ENCODE measurements at places on chromosomes 2 and 18.

DNA sequence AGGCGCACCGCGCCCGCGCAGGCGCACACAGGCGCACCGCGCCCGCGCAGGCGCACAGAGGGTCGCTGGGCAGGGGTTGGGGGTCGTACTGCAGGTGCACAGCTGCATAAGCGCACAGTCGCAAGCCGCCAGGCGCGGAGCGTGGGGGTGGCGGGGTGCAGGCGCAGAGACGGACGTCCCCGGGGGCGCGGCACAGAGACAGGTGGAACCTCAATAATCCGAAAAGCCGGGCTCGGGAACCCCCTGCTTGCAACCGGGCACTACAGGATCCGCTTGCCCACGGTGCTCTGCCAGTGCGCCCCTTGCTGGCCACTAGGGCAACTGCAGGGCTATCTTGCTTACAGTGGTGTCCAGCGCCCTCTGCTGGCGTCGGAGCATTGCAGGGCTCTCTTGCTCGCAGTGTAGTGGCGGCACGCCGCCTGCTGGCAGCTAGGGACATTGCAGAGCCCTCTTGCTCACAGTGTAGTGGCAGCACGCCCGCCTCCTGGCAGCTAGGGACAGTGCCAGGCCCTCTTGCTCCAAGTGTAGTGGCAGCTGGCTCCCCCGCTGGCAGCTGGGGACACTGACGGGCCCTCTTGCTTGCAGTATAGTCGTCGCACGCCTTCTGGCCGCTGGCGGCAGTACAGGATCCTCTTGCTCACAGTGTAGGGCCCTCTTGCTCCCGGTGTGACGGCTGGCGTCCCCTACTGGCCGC lies 34.9 kb downstream of the FAM110C start:
- DNase-seq: peak; percentile 2

GRCh38 chr2:82994151-82994550 lies 1464.9 kb downstream of the SUCLG1 start:
- DNase-seq: no peak

DNA sequence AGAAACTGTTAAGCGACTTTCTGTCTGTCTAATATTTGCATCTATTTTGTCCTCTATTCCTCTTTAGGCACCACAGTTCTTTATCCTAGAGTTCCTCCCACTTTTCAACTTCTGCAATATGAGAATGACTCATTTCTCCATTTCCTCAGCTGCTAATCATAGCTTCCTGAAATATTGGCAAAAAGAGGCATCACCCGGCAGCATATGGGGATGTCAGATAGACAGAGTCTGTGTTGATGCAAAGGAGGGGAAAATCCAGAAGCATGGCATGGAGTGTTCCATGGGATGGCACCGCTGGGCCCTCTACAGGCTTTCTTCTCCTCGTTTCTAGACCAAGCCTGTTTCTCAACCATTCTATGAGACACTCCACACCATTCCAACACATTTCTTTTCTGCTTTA lies 93.4 kb downstream of the DOCK10 start:
- peak; percentile 33 for DNase-seq

- peak; percentile 23 for DNase-seq
These were observed 4.2 kb upstream of the SP100 start for GRCh38 chr2:230411570-230412370.

DNA sequence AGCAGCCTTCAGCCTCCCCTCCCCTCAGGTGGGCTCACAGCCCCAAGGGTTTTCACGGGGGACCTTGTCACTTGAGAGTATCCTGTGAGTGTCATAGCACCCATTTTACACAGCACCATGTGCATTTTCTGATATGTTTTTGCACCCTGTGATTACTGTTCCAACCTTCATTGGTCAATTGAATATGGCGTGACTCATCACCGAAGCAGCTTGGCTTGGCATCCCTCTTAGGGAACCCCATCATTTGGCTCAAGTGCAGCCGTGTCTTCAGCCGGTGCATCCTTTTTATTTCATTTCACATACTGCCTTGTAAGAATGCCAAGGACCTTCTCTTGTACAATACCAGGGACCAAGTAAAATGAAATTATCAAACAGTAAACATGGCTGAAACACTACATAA lies 57.6 kb downstream of the NPAS2 start:
- DNase-seq: no peak

- no peak for DNase-seq
These were observed 178.1 kb downstream of the MIB1 start for GRCh38 chr18:21918693-21919092.

- DNase-seq: no peak
These were observed 33.3 kb downstream of the POLR1A start for GRCh38 chr2:86072271-86072858.

DNA sequence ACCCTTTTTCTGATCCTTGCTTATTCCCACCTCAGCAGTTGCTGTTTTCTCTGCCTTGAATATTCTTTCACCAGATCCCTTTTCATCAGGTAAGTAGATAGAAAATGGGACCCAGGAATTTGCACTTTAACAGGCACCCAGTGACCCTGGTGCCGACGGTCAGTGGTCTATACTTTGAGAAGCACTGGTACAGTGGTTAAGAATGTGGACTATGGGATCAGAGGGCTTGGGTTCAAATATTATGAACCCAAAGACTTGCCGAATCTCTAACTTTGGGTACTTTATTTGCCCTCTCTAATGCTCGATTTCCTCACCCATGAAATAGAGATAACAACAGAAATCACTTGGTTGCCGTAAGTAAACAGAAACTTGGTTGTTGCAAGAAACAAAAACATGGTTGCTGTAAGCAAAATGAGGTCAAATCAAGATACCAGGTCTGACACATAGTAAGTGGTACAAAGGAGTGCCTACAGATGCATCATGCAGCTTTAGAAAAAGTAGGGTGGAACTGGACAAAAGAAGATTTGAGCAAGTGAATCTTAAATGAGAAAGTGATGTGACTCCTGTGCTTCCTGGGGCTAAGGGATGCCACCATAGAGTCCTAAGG lies 69.5 kb upstream of the GLS start:
- DNase-seq: no peak

GRCh38 chr2:46876741-46877384 lies 38.7 kb downstream of the MCFD2 start:
- DNase-seq: peak; percentile 48

DNA sequence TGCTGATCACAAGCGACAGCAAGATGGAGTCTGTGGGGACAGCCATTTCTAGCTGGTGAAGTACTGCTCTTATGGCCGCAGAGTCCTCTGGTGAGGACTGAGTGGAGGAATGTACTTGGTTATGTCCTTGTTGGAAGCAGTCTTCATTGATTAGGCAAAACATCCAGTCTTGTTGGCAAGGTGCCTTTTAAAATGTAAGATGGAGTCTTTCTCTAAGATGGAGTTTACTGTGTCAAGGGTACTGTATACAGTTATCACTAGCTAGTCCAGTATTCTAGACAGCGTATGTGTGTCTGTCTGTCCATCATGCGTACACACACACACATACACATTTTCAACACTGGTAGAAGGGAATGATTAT lies 74.8 kb downstream of the NPAS2 start:
- DNase-seq: no peak

DNA sequence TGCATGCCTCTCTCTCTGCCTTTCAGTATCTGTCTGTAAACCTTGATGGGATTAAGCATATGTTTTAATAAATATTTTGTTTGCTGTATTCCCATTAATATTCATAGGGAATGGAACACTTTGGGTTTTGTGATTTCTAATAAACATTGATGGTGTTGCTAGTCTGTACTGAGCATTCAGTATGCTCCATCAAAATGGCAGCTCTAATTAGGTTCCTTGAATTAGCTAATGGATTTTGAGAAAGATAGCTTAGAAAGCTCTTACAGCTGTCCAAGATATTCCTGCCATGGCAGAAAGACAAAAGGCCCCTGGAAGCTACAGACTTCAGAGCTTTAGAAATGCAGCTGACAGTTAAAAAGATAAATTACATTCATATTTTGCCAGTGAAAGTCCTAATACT lies 199.2 kb upstream of the NRP2 start:
- no peak for DNase-seq

GRCh38 chr2:152618193-152618564 lies 99.1 kb downstream of the PRPF40A start:
- no peak for DNase-seq

GRCh38 chr2:48519593-48519992 lies 10.4 kb upstream of the STON1 start:
- DNase-seq: no peak

DNA sequence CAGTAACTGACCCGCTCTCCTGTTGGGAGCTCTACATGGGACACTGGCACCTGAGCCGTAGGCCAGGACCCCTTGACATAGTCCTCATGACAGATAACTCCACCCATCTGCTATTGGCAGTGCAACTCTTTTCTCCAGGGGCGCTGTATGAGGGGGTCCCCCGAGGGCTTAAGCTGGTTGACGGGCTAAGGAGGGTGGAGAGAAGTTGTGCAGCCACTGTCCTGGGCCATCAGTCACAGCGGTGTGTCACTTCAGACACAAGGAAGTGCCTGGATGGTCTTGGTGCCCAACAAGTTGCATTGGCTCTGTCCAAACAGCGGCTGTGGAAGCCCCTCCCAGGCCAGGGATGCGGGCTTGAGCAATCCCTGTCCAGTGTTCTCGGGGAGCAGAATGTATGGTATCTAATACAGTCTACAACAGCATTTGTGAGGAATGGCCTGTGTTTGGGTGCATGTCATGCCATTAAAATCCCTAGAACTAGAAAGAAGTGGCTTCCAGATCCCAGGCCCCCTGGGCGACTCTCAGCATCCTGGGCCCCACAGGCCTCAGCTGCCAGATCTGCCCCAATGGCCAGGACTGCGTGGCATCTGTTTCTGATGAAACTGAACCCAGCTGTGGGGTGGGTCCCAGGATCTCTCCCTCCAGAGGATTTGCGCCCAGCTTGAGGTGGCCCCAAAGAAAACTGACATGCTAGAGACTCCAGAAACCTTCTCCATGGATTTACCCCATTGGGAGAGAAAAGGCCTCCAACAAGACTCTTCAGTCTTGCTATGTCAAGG lies 23.3 kb downstream of the TTC32 start:
- no peak for DNase-seq

DNA sequence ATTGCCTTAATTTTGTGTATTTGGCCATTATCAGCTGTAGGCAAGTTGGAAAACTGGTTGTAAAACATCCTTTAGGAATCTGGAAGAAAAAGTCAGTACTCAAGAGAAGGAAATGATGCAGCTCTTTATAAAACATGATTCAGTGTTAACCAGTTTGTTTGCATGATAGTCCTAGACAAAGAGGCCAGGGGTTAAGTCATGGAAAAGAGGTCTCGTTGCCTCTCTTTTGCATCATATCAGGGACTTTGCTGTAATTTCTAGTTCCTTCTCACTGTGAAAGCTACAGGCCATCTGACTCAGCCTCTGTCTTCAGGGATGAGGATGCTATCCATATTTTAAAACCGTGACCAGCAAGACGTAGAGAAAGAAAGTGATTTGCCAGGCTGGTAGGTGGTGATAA lies 38.0 kb downstream of the NPAS2 start:
- peak; percentile 60 for DNase-seq

DNA sequence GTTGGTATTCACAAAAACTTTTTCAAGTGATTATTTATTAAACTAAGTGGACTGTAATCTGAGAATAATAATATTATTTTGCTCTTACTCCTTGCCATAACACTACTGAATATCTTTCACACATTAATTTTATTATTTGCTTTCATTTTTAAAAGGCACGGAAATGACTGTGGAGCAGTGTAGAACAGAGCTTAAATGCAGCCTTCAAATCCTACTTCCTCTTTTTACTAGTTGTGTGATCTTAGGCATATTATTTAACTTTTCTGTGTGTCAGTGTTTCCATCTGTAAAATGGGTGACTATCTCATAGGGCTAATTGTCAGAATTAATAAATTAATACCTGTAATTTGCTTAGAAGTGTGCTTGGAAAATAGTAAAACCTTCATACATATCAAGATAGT lies 55.5 kb upstream of the SLC8A1 start:
- no peak for DNase-seq

DNA sequence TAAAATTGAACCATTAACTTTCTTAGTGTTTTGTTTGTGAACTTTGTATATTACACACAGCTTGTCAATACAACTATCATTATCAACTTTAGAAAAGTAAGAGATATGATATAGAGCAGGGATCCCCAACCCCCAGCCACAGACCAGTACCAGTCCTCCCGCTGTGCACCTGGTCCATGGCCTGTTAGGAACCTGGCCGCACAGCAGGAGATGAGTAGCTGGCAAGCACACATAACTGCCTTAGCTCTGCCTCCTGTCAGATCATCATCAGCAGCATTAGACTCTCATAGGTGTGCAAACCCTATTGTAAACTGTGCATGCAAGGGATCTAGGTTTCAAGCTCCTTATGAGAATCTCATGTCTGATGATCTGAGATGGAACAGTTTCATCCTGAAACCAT lies 491.0 kb upstream of the NXPH2 start:
- DNase-seq: no peak

DNA sequence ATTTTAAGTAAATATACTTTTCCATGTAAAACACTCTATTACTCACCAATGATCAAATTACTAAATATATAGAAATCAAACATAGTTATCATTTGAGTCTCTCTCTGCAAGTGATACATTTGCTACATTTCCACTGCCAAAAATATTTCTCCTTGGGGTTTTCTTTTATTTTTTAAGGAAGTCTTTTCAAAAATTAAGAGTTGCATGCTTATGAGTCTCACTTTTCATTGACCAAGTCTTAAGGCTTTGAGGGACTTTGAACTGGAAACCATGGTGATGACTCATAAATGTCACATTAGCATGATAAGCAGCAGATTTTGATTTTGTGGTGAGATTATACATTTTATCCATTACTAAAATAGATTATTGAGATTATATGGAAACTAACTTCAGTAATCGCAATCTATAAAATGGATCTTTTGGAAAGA lies 152.9 kb downstream of the FAM124B start:
- no peak for DNase-seq

- no peak for DNase-seq
These were observed 100.1 kb upstream of the OSR1 start for GRCh38 chr2:19458427-19459003.

GRCh38 chr18:75790796-75791195 lies 363.3 kb upstream of the SMIM21 start:
- DNase-seq: no peak

DNA sequence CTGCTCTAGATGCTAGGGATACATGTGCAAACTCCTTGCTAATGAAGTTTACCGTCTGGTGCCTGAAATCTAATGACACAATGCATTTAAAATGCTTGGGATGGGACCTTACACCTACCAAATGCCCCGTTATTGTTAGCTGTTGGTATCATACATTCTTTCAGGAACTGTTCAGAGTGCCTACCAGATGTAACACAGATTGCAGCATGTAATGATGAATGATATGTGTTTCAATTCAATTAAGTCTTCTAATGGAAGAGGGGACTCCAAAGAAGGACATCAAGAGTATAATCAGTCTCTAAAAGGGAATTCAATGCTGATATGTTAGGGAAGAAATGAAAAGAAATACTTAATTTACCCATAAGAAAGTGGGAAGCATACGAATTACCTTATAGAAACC lies 3.2 kb downstream of the LYPD6 start:
- no peak for DNase-seq

GRCh38 chr2:71604726-71605120 lies 151.4 kb downstream of the DYSF start:
- DNase-seq: no peak

Measured in amniotic stem cell (primary cell).